ENCODE measurements at places on chromosomes 5 and 9.

- DNase-seq, result no peak
Observed at GRCh38 chr5:30781643-30782042, 411.8 kb upstream of the CDH6 start.

GRCh38 chr5:14664270-14665100 lies at the start of gene OTULIN:
Gene OTULIN (plus strand): TSS chr5:14664718. CDS start chr5:14664826, 108 bp downstream.
- peak; percentile 61 for DNase-seq

DNA sequence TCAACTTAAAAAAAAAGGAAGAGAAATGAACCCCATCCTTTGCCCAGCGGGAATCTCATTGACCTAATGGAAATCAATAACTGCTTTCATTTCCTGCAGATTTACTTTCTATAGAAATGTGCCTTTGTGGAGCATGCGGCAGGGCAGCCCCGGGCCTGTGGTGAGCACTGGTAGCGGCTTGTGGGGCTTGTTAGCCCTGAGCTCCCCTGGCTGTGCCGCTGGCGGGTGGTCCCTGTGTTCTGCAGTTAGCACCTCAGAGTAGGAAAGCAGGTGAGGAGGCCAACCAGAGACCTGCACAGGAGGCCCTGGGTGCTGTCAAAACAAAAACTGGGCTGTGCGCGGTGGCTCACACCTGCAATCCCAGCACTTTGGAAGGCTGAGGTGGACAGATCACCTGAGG lies 76.8 kb upstream of the CDK20 start:
- no peak for DNase-seq

DNA sequence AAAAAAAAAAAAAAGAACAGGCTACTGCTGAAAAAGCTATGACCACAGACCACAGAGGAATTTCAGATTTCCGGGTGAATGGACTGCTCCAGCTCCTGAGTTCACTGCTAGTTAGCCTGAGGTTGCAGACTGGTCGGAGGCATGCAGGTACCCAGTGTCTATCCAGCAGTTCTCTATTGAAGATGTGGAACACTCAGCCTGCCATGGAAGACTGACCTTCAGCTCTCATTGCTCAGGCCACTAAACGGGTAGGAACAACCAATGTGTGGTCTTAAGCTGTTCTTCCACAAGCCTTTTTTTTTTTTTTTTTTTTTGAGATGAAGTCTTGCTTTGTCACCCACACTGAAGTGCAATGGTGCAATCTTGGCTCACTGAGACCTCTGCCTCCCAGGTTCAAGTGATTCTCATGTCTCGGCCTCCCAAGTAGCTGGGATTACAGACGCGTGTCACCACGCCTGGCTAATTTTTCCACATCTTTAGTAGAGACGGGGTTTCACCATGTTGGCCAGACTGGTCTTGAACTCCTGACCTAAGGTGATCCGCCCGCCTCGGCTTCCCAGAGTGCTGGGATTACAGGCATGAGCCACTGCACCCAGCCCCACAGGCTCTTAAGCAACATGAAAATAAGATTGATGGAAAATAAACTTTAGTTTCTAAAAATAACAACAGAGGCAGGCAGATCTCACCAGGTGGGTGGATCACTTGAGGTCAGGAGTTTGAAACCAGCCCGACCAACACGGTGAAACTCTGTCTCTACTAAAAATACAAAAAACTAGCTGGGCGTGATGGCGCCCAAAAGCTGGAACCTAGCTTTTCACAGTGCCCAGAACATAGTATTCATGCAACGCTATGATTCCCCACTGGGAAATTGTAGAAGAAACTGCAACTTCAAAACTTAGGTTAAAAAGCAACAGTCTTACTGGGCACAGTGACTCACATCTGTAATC lies 20.0 kb upstream of the NPM1 start:
- no peak for DNase-seq

GRCh38 chr9:130860458-130861316 lies 25.6 kb downstream of the ABL1 start:
- peak; percentile 79 for DNase-seq

GRCh38 chr9:76905791-76906646 lies at the start of gene PRUNE2:
Gene PRUNE2 (minus strand): TSS chr9:76906114. CDS start chr9:76905963, 151 bp downstream.
- DNase-seq, result peak; percentile 48

DNA sequence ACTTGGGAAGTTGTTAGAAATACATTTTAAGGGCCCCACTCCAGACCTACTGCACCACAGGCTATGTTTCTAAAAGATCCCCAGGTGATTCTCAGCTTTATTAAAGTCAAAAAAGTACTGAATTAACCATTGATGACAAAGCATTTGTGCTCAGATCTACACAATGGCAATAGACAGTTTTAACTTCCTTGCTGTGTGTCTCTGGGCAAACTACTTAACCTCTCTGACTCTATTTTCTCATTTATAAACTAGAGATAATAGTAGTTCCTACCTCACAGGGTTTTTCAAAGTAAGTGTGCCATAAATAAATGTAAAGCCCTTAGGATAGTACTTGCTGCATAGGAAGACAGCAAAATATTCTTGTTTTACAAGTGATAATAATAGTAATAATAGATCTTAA lies 66.3 kb downstream of the LIX1 start:
- no peak for DNase-seq

GRCh38 chr5:139105621-139106071 lies 92.5 kb downstream of the SIL1 start:
- DNase-seq, result no peak

DNA sequence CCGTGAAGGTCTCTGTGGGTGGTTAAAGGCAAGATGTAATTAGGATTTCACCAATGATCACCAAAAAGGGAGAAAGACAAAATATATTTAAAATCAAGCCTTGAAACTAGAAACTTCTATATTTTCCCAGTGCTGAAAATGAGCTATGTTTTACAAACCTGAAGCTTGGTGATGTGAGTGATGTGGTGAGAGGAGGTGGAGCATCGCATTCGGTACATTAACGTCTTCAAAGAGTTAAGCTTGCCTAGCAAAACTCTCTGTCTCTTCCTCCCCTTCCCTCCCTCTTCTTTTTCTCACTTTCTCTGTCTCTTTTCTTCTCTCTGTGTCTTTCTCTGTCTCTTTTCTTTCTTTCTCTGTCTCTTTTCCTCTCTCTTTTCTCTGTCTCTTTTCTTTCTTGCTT lies 347.3 kb upstream of the IRX2 start:
- DNase-seq, result no peak

DNA sequence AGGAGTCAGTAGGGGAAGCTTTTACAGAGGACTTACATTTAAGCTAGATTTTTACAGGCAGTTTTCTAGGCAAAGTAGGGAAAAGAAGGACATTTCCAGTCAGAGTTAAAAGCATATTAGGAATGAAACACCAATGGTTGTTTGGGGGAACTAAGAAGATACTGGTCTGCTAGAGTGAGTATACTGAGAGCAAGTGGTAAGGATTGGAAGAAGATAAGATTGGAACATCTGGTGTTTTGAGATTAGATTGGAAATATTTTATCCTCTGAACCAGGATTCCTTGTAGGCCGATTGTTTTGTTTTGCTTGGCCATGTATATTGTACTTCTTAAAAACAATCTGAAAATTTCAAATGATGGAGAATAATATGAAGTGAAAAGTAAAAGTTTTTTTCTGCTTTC lies 7.7 kb downstream of the FBXO38 start:
- no peak for DNase-seq

- DNase-seq, result no peak
Observed at GRCh38 chr5:93257616-93258015, 323.4 kb downstream of the NR2F1-AS1 start.

GRCh38 chr9:69771775-69772418 lies 12.1 kb upstream of the PTAR1 start:
- DNase-seq, result peak; percentile 13

GRCh38 chr9:125747053-125747764 lies at the start of gene PBX3:
Gene PBX3 (plus strand): TSS chr9:125747373.
- DNase-seq, result no peak

DNA sequence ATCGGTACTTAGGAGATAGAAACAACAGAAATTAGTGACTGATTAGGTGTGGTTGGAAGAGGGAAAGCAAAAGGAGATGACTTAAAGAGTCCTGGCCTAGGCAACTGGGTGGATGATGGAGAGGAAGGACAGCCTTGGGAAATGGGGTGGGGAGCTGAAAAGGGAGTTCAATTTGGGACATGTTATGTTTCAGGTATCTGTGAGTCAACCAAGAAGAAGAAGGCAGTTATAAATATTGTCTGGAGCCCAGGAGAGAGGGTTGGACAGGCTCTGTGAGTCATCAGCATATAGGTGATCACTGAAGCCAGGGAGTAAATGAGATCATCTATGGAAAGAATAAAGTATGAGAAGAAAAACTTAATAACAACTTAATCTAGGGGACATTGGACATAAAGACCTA lies 357.7 kb downstream of the NPR3 start:
- no peak for DNase-seq

DNA sequence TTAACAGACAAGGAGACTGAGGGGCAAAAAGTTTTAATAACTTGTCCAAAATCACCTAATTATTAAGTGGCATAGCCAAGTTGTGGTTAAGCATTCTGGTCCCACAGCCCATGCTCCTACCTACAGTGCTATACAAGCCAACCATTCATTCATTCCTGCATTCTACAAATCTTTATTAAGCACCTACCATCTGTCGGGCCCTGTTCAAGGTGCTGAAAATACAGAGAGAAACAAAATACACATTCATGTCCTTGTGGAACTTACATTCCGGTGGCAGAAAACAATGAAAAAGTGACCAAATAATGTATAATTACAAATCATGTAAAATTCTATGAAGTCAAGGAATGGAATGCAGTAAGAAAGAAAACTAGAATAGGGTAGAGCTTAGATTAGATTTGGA lies 27.8 kb upstream of the CDH6 start:
- DNase-seq, result no peak

DNA sequence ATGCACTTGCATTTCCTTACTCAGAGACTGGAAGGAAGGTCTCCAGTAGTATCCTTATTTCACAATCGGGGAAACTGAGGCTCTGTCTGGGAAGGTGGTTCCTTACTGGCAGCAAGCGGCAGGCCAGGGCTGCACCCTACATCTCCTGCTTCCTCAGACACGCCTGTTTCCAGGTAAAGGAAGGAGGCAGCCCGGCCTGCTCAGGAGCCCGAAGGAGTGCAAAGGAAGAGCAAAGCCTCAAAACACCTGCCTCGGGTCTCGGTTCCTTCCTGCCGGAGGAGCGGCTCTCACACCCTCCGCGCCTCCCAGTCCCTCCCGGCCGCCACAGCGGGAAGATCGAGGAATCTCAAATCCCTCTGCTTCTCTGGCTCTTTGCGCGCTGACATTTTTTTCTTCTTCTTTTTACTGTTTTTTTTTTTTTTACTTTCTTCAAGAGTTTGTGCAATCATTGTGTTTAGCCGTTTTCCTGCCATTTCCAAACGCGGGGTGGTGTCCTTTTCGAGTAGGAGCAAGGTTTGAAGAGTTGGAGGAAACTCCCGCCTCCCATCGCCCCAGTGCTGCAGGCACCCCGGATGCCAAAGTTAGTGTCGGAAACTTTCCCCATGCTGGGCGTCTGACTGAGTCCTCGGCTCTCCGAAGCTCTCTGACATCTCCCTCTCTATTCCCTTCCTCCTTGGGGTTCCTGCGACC lies 1.0 kb downstream of the GGTA1 start:
- DNase-seq, result no peak

All from fibroblast of skin of left biceps (primary cell).